ENCODE measurements at places on chromosomes 4 and X.

DNA sequence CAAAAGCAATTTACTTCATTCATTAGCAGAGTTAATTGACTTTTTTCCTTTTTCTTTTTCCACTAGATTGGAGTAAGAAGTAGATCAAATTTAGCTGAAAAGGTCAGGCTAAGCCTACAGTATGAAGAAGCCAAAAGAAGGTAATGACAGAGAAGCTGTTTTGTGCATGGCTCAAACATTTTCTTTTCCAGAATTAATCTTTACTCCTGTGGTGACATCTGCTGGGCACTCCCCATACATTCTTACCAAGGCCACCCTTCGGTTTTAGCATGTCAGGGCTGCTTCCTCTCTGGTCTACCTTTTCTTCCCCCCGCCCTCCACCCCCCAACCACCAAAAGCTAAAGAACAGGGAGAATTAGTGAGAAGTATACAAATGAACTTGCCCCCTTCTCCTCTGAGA, 70.2 kb downstream of the CLDN22 start:
- DNase-seq: peak; percentile 53

DNA sequence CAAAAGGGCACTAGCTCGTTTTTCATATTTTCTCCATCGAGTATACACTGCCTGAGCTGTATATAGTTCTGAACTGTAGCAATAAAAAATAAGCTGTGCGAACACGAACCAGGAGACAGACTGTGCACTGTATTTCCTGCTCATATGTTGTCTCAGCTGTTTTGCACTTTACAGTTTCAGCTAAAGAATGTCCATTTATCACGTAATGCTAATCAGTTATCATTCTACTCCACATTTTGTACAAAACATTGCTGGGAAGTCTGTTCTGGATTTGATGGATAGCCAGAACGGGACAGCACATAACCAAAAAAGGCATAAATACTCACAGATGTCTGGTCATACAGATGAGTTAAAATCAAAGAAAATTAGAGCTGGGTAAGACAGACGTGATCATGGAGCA, 315.5 kb upstream of the ADGRL3 start:
- DNase-seq: no peak

- DNase-seq: no peak
Measured at GRCh38 chr4:82898322-82899243, 2.0 kb upstream of the THAP9 start.

DNA sequence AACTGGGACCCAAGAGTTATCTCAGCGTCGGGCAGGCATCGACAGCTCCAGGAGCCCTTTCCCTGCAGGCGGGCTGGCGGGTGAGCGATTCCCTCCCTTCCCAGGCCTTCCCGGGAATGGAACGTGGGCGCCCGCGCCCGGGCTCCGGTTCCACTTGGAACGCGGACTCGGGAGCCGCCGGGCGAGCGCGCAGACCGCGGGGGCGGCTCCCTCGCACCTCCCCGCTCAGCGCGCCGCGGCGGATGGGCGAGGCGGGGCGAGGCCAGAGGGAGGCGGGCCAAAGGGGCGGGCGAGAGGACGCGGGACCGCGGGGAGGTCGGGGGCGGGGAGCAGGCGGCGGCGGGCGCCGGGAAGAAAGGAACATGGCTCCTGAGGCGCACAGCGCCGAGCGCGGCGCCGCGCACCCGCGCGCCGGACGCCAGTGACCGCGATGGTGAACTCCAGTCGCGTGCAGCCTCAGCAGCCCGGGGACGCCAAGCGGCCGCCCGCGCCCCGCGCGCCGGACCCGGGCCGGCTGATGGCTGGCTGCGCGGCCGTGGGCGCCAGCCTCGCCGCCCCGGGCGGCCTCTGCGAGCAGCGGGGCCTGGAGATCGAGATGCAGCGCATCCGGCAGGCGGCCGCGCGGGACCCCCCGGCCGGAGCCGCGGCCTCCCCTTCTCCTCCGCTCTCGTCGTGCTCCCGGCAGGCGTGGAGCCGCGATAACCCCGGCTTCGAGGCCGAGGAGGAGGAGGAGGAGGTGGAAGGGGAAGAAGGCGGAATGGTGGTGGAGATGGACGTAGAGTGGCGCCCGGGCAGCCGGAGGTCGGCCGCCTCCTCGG, at the start of gene PKD2:
Gene PKD2 (plus strand): TSS at position 332 of the 818 bp plus-strand sequence. CDS start 99 bp downstream, at position 431.
- DNase-seq: peak; percentile 35

- peak; percentile 1 for DNase-seq
Measured at GRCh38 chr4:186345184-186345583, 79.2 kb downstream of the F11 start.

DNA sequence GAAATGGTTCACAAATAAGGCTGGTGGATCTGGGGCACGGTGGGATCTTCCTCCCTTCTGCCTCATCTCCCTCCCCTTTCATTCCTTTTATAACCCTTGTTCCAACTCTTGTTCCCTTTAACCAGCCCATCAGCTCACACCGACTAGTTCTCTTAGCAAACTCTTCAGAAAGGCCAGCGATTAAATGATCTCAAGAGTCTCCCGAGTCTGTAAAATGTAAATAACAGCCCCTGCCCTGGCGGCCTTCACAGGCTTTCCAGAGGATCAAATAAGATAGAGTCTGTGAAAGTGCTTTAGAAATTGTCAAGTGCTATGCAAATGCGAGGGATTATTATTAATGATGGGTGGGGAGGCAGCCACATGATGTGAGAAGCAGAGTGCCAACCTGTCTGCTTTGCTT, 27.1 kb downstream of the TSC22D3 start:
- no peak for DNase-seq

- DNase-seq: no peak
Measured at GRCh38 chr4:153266988-153267387, 62.7 kb downstream of the TRIM2 start.

GRCh38 chr4:144597171-144597570, 48.8 kb upstream of the HHIP start:
- no peak for DNase-seq

DNA sequence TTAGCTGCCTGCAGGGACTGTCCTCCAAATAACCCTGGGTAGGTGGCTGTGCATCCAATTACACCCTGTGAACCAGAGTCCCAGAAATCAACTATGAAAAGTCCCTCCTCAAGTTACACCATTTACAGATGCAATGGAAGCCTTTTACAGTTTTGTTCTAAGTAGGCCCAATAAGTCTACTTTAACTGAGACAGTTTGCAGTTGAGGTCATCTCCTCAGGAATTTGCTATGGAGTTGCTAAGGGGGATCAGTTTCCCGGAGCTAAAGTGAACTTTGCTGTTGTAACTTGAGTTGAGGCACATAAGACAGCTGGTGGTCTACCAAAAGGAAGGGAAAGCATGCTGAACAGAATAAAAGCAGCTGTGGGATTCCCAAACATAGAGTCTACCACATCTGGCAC, 121.6 kb upstream of the STK26 start:
- no peak for DNase-seq

Measured in DMS153 (cell line).